ENCODE measurements at places on chromosomes 1 and 21. TPM values are rescaled to one million over a fixed set of nuclear protein-coding genes. Genes with fewer than 3 reads are reported as not detected.
A peak's percentile ranks its signal among the peaks of the same experiment; 100 is the strongest.

DNA sequence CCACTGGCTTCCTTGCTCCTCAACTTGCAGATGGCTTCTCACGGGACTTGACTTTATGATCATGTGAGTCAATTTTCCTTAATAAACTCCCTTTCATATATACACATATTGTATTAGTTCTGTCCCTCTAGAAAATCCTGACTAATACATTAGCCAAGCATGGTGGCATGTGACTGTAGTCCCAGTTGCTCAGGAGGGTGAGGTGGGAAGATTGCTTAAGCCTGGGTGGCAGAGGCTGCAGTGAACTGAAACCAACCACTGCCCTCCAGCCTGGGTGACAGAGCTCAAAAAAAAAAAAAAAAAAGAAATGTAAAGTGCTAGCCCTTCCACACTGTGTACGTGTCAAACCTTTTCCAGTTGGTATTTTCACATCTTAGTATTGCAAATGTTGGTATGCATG, 857.0 kb downstream of the LTN1 start:
- H3K27ac ChIP-seq: no peak overlapping the region
- no peaks in the 10 kb centered on the region for H3K4me1 ChIP-seq
- no peaks in the 10 kb centered on the region for H3K36me3 ChIP-seq
- no peak overlapping the region for H3K4me3 ChIP-seq
- no peak for DNase-seq

- peaks cover 78% of the 10 kb centered on the region for H3K36me3 ChIP-seq
- peaks cover 4% of the 10 kb centered on the region for H3K4me1 ChIP-seq
- H3K4me3 ChIP-seq: no peak overlapping the region
- DNase-seq: no peak
Measured at GRCh38 chr1:42240966-42241755, 76.6 kb upstream of the GUCA2A start.

DNA sequence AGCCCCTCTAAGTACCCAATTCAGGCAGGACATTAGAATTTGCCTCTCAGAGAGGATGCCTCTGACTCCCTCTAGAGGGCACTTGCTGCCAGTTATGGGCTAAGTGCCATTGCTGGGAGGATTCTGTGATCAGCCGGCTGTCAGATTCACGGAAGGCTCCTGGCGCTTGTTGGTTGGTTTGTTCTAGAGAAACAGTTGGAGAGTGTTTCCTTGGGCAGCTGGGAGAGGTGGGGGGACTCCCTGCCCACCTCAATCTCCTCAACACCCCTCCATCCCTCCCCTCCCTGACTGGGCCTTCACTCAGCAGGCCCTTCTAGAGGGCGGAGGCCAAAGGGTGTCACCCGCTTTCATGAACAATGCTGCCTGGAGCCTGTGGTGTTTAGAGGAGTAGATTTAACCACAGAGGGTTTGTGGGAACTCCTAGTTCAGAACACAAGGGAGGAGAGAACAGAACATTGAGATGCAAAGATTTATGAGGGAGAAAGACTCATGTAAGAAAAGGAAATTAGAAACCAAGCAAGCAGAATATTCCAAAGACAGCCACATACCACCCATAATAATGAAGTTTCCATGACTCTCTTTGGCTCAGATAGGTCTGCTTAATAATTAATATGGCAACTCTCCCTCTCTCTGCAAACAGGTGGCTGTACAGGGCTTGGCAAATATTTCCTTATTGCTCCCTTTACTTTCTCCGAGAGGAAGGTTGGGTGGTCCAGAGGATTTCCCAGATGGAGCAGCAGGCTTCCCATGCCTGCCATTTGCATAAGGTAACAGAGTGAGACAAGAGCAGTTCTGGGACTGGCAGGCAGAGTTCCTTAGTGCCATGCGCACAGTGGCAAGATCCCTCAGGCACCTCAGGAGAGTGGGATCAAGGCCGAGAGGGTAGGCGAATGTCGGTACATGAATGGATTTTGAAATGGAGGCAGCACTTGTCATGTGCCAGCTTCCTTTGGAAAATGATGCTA, 30.0 kb upstream of the ACP6 start:
- H3K4me3 ChIP-seq: no peak overlapping the region
- H3K4me1 ChIP-seq: peaks cover 11% of the 10 kb centered on the region
- H3K36me3 ChIP-seq: no peaks in the 10 kb centered on the region
- H3K27ac ChIP-seq: no peak overlapping the region
- DNase-seq: peak; percentile 57
- H3K27me3 ChIP-seq: no peaks in the 10 kb centered on the region

- no peaks in the 10 kb centered on the region for H3K27me3 ChIP-seq
- H3K36me3 ChIP-seq: peaks cover 6% of the 10 kb centered on the region
- H3K27ac ChIP-seq: no peak overlapping the region
- DNase-seq: no peak
Measured at GRCh38 chr1:8047112-8047511, 21.0 kb upstream of the ERRFI1 start.

DNA sequence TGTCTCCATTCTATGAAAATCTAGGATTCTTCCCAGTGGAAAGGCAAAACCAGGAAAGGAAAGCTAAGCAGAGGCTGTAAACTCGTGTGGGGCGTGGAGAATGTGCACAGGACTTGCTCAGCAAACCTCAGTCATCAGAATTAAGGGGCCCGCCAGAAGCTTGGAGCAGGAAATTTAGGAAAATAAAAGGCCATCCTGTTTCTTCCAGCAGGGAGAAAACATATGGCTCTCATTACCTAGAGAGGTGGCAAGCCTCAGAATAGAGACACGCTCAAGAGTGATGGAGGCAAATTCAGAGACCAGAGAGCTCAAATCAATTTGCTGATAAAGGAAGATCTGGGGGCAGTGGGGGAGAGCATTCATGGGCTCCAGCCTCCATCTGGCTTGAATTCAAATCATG, 151.9 kb upstream of the KLHDC7A start:
- H3K27me3 ChIP-seq: peaks cover 62% of the 10 kb centered on the region
- no peak overlapping the region for H3K27ac ChIP-seq
- H3K4me1 ChIP-seq: peaks cover 6% of the 10 kb centered on the region
- no peak overlapping the region for H3K4me3 ChIP-seq
- no peaks in the 10 kb centered on the region for H3K36me3 ChIP-seq

DNA sequence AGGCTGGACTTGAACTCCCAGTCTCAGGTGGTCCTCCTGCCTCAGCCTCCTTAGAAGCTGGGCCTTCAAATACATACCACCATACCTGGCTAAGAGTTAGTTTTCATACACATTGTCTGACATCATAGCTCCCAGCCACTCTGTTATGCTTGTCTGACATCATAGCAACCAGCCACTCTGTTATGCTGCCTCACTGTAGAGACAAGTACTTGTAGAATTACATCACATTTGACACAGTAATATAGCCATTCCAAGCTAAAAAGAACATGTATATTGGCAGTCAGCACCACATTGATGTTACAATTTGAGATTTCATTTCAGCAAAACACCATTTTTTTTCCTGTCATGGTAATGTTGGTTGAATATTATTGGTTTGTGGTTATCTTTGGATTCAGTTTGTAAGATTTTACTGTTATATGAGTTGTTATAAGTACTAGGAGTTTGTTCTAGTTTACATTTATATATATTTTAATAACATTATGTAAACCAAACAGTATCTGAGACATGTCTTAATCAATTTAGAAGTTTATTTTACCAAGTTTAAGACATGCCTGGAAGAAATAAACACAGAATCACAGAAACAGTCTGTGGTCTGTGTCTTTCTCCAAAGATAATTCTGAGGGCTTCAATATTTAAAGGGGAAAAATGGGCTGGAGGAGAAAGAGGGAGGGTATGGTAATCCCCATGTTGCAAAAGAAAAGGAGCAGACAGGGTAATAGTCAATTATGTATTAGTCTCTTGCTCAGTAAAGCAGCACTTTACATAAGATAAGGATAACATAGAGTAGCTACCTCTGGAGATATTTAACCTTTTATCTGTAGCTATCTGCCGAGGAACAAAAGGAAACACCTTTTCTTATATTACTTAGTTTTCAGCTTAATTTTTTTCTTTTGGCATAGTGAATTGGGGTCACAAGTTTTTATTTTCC, 43.0 kb downstream of the XPR1 start:
- no peak overlapping the region for H3K4me3 ChIP-seq
- H3K36me3 ChIP-seq: peaks cover 21% of the 10 kb centered on the region
- H3K4me1 ChIP-seq: no peaks in the 10 kb centered on the region
- H3K27ac ChIP-seq: no peak overlapping the region
- DNase-seq: no peak
- no peaks in the 10 kb centered on the region for H3K27me3 ChIP-seq

MINDY1 gene
- 19.6 TPM for total RNA-seq

CD84 gene
- not detected for total RNA-seq

LCE1B gene
- not detected for total RNA-seq

Measured in neural crest cell (in vitro differentiated cells).